Muscle of back (tissue), 13 donors: ENCODE measurements at places on chromosomes 5 and 9. TPM values are rescaled to one million over a fixed set of nuclear protein-coding genes. Genes with fewer than 3 reads are reported as not detected.

DNA sequence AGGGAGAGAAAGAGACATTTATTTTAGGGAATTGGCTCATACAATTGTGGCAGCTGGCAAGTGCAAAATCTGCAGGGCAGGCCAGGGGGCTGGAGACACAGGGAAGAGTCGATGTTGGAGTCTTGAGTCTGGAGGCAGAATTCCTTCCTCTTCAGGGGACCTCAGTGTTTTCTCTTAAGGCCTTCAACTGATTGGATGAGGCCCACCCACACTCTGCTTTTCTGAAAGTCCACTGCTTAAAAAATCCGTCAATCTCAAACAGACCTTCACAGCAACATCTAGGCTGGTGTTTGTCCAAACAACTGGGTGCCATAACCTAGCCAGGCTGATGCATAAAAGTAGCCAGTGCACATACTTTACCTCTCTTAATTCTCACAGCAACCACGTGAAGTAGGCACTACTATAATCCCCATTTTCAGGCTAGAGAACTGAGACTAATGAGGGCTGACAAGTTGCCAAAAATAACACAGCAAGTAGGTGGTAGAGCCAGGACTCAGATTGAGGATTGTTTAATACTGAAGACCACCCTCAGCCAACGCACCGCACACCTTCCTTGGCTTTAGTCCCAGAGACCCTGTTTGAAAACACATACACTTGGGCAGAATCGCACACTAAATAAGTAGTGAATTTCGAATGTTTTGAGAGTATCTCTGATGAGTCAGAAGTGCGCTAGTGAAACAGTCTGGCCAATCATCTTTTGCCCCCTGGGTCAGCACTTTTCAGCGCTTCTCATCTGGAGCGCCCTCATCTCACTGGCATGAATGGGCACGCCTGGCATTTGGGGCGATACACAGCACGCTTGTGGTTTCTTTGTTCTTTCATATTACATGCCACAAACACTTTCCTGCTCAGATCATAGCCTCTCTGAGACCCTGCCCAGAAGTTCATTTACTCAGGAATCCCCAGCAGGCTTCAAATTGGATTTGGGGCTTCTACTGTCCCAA, 591.4 kb downstream of the CCDC171 start:
- no peak for DNase-seq

GRCh38 chr9:18106006-18106560, 367.9 kb upstream of the ADAMTSL1 start:
- DNase-seq = no peak

GRCh38 chr5:24788829-24789514, 144.2 kb upstream of the CDH10 start:
- DNase-seq = peak; percentile 5

DNA sequence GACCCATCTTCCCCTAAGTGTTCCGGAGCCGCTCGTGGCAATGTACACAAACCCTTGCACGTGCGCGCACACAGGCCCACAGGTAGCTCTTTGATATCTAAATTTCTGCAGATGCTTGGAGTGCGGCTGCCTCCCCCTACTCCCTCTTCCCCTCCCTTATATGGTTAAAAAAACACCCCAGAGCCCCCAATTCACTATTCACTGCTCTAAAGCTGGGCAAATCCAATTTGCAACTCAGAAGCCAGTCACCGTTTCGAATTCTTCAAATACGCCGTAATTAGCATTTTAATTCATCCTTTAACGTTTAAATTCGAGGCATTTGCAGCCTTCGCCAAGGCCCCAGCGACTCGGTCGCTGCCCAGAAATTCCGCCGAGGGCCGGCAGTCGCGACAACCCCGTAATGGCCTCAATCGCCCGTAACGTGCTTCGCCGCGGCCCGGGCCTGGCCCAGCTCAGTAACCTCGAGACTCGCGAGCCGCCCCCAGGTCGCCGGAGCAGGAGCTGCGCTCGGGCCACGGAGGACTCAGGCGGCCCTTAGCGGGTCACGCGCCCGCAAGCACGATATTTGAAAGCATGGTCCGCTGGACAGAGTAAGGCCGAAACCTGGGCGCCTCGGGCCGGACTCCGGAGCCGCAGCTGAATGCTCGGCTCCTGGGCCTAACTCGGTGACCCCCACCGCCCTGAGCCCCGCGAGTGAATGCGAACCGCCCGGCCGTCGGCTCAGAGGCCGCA, 1.3 kb downstream of the IRX2 start:
- DNase-seq = no peak

DNA sequence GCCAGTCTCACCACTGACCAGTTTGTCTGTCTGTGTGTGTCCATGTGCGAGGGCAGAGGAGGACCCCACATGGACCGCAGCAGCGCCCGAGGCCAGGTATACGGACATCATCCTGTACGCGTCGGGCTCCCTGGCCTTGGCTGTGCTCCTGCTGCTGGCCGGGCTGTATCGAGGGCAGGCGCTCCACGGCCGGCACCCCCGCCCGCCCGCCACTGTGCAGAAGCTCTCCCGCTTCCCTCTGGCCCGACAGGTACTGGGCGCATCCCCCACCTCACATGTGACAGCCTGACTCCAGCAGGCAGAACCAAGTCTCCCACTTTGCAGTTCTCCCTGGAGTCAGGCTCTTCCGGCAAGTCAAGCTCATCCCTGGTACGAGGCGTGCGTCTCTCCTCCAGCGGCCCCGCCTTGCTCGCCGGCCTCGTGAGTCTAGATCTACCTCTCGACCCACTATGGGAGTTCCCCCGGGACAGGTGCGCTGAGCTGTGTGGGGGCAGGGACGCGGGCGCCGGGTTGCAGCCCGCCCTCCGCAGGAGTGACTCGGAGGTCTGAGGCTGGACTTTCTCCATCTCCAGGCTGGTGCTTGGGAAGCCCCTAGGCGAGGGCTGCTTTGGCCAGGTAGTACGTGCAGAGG, 6.5 kb downstream of the FGFR4 start:
- DNase-seq = no peak

DNA sequence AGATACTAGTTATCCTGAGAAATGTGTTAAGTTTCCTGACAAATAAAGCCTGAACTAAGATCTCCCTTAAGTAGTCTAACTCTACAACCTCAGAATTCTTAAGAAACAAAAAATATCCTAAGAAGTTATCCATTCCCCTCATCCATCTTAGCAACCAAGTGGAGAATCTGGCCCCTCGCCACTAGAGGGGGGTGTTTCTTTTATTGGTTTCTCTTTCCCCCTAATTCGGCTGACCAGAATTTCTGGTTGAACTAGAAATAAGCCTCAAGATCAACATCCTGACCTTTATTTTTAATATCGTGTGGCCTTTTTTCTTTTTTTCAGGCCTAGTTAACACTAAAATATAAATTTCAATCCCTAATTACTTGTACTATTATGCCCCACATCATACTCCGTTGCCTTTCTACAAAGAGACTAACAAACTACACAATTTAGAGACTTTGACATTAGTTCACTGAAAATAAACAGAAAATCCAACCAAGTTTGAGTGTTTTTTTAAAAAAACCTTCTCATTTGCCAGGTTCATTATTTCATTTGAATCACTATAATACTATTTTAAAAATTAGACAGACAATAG, 14.3 kb upstream of the NR4A3 start:
- peak; percentile 63 for DNase-seq

DNA sequence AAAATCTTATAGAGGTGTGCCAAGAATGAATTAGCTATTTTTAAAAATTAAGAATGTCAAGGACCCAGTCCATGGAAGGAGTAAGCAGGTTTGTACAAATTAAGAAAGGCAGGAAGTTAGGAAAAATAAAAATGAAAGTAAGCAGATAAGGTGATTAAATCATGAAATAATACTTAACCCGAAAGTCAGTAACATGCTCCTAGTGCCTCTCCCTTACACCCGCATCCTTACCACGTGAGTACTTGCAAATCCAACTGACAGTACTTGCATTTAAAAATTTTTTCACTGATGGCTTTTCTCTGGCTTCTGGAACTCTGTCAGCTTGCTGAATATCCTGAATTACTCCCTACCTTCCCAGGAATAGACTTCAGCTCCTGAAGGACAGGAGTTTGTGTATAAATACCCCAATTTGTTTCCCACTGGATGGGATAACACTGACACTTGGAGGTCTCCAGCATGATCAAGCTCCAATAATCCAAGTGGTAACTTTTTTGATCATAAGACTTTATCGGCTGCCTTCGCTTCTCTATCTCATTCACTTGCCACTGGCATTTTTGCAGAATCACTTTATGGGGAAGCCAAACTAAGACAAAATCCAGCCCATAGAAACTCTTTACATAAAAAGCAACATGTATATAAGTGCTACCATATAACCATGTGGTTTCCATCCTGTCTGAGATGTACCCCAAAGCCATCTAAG, 41.6 kb upstream of the RICTOR start:
- no peak for DNase-seq

GRCh38 chr5:153496835-153497234, 6.4 kb downstream of the GRIA1 start:
- peak; percentile 16 for DNase-seq

Gene PLAC8L1
- 1.1 TPM for polyA plus RNA-seq

Gene CORO2A
- 0.29 TPM for polyA plus RNA-seq

Gene GCNT1
- 1.9 TPM for polyA plus RNA-seq

Gene ZBTB26
- polyA plus RNA-seq = 9.5 TPM
